Stimulated activated CD8-positive, alpha-beta memory T cell treated with anti-CD3 and anti-CD28 coated beads, Interleukin-4, amount 100 ng/mL, for 1 hour (primary cell): ENCODE measurements at places on chromosomes 13 and 19.

GRCh38 chr19:35353635-35354034, 4.6 kb upstream of the FFAR3 start:
- DNase-seq: no peak

DNA sequence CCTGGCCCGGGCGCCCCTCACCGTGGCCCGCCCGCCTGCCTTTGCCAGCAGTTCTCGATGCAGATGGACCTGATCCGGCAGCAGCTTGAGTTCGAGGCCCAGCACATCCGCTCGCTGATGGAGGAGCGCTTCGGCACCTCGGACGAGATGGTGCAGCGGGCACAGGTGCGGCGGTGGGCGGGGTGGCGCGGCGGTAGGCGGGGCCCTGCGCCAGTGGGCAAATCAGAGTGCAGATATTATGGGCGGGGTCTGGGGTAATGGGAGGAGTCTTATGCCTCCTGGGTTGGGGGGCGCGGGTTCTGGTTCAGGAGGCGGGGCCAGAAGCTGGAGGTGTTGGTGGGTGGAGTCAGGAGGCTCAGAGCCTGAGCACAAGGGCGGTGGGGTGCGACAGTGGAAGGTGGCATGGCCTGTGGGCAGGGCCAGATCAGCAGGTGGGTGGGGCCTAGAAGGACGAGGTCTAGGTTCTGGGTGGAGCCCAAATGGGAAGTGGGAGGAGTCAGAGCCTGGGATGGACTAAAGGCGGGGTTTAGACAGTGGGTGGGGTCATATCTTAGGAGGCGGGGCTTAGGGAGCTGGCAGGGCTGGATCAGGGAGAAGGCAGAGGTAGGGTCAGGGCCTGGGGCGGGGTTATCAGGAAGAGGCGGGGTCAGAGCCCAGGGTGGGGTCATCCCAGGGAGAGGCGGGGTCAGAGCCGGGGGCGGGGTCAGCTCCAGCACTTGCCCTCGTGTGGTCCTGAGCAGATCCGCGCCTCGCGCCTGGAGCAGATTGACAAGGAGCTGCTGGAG, 5.6 kb downstream of the APC2 start:
- DNase-seq: no peak

DNA sequence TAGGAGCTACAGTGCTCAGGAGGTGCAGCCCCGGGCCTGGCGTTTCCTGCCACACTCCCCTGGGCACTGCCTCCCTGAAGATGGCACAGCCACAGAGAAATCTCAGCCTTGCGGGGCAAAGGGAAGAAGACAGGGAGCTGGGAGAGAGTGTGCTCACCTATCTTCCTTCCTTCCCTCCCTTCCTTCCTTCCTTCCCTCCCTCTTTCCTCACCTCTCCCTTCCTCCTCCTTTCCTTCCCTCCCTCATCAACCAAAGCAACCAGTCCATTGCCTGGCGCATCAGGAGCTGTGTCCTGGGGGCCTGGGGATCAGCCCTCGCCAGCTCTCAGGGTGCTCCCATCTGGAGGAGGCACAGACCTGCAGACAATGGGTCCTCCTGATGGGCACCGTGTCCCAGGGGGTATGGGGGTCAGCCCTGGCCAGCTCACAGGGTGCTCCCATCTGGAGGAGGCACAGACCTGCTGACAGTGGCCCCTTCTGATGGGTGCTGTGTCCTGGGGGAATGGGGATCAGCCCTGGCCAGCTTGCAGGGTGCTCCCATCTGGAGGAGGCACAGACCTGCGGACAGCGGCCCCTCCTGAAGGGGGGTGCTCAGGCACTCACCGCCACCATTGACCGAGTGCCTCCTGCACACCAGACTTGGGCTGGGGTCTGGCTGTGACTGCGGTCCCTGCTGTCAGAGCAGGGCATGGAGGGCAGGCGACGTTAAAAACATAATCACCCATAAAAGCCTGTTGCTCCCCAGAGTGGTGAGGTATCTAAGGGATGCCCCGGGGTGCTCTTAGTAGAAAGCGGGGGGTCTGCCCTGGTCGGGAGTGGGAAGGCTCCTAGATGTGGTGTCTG, 120.2 kb downstream of the URI1 start:
- DNase-seq: no peak

DNA sequence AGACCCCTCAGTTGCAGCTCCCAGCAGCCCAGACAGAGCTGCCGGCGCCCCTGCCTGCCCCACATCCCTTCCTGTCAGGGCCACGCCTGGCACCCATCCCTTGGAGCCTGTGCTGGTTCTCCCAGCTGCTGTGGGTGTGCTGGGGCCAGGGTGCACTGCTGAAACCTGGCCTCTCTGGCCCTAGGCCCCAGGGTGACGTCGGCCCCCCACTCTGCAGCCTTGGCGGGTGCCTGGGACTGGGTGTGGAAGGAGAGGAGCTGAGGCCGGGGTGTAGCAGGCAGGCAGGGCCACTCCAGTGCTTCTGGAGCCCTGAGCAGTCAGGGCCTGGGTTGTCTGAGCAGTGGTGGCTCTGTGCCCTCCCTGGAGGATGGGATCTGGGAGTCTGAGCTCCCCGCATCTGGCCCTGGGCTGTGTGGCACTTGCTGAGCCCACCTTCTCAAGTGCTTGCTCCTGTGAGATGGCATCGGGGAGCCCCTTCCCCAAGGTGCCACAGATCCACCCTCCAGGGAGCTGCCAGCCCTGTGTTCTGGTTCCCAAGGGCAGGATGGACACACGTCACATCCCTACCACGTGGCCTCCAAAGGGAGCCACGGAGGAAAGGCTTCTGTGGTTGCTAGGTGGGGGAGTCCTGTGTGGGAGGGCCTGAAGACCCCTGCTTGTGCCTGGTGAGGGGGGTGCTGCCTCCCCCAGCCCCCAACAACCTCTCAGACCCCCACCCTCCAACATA, 5.2 kb downstream of the PLEKHJ1 start:
- no peak for DNase-seq

- DNase-seq: no peak
Observed at GRCh38 chr13:27043013-27043412, 128.6 kb downstream of the USP12 start.

GRCh38 chr13:39618561-39618960, 15.6 kb upstream of the LHFPL6 start:
- DNase-seq: no peak

DNA sequence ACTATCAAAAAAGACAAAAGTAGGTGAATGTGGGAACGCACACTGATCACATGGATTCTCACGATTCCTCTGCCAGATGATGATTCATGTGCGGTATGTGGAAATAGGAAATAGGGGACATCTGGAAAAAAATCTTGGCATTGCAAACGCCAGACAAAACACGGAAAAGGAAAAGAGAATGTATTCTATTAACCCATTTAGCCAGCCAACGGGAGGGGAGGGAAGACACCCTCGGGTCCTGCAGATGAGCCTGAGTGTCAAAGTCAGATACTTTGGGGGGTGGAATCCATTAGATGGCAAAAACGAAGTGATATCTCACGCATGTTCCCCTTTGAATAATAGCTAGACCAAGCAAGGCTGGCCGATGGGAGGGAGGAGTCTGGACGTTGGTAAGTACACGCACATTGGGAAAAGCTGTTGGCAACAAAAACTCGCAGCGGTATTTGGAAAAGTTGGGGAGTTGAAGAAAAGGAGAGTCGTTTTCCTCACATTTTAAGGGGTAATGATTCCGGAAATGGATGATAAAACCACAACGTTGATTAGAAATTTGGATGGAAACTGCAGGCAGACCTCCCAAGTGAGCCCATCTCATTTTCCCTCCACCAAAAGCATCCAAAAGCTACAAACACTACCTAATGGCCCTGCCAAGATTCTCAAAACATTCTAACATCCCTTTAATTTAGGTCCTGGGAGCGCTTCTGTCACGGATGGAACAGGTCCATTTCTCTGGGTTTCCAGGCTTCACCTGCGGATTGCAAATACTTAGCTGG, 73.6 kb downstream of the COL4A1 start:
- no peak for DNase-seq

DNA sequence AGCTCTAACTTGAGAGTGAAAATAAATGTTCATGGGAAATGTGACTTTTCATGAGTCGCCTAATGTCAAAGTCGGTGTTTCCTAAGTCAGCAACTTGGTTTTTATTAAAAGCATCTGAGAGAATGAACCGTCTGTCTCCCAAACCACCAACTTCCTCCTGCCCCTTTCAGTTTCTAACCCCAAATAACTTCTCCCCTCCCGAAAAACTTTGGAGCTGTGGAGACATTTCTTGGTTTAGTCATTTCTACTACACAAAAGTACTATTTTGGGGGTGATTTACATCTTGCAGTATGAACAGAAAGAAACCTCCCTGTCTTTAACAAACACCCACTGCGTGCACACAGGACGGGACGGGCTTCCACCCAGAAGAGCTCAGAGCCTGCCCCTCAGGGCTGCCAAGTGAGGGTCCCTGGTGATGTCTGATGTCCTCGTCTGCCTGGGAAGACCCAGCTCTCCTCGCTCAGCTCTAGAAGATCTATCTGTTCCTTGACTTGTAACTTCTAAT, 65.0 kb downstream of the RASA3 start:
- DNase-seq: no peak
